ENCODE measurements at places on chromosomes 11 and 22.

- no peak for DNase-seq
Measured at GRCh38 chr11:120125024-120125423, 12.9 kb downstream of the TRIM29 start.

- DNase-seq, result no peak
Measured at GRCh38 chr22:43050995-43051394, 36.0 kb upstream of the PACSIN2 start.

DNA sequence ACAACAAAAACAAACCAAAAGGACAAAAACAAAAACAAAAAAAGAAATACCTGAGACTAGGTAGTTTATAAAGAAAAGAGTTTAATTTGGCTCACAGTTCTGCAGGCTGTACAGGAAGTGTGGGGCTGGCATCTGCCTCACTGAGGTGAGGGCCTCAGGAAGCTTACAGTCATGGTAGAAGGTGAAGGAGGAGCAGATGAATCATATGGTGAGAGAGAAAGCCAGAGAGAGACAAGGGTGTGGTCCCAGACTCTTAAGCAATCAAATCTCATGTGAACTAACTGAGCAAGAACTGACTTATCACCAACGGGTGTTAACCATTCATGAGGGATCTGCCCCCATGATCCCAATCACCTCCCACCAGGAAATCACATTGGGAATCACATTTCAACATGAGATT, 58.8 kb upstream of the ZBED5 start:
- DNase-seq, result no peak

- no peak for DNase-seq
Measured at GRCh38 chr22:30169002-30169401, 77.6 kb downstream of the LIF start.

DNA sequence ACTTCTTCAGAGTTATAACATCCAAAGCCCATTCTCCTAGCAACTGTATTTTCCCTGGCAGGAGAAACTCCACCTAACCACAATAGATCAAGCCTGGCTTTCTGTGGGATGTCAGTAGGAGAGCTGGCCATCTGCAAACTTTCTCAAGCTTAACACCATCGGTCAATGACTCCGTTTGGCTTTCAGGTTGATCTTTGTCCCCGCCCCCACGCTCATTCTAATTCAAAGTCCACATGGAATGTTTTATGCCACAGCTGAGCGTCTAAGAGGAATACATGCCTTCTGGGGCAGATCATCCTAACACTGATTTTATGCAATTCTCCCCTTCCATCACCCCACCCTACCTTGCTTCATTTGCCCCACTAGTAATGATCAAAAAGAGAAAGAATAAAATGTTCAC, 4.8 kb downstream of the GVQW3 start:
- DNase-seq, result no peak

DNA sequence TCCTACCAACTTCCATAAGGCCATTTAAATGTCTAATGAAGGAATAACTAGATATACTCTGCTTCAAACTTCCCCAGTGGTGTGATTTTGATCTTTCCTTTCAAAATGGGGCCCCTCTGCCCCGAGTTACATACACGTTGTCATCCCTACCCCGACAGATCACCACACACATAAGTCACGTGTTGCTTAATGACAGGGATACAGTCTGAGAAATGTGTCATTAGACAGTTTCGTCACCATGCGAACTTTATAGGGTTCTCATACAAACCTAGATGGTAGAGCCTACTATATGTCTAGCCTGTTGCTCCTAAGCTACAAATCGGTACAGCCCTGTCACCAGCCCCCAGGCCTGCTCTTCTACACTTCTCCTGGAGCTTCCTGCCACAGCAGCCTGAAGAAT, 49.8 kb upstream of the SCUBE2 start:
- no peak for DNase-seq

DNA sequence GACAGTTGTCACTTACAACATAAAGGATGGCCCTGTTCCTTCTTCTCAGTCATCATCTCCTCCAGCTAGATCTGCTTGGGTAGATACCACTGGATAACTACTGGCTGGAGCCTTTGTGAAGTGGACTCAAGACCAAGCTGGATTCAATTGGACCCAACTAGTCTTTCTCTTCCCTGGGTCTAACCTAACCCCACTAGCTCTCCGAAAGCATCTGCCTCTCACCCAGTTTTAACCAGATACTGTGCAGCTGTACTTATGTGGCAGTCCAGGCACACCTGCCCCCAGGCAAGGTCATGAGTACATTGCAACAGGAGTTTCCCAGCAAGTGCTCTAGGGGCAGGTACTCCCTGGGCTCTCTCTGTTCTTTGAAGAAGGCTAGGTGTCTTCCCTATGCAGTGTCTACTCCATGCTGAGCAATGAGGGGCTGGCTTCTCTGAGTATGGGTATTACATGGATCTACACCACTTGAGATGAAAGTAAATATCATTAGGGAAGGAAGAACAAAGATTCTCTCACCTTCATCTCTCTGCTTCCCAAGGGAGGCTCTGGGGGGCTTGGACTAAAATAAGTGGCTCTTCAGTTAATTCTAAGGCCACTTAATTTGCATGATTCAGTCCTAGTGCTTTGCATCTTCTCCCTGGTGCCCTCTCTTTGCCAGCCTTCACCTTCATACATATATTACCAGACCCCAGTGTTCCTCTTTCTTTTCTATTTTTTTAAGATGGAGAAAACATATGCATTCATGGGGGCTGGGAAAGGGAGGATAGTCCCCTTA, 236.1 kb downstream of the NXPE2 start:
- no peak for DNase-seq

DNA sequence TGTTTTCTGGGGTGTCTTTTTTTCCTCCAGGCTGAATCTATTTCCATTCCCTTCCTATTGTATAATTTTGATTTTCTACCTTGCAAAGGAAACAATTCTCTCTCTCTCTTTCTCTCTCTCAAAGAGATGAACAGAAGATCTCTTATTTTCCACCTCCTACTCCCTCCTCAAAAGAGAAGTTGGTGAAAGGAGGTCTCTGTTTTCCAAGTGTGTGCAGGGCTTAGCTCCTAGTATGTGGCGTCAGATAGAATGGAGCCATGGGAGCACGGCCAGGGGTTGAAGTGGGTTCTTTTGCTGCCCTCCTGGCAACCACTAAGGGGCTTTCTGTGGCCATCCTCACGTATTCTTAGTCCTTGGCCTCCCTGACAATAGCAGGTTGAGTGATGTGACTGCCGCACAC, 480 bp downstream of the TRIM34 start:
- DNase-seq, result no peak

- DNase-seq, result no peak
Measured at GRCh38 chr11:94803491-94803890, 35.3 kb downstream of the AMOTL1 start.

DNA sequence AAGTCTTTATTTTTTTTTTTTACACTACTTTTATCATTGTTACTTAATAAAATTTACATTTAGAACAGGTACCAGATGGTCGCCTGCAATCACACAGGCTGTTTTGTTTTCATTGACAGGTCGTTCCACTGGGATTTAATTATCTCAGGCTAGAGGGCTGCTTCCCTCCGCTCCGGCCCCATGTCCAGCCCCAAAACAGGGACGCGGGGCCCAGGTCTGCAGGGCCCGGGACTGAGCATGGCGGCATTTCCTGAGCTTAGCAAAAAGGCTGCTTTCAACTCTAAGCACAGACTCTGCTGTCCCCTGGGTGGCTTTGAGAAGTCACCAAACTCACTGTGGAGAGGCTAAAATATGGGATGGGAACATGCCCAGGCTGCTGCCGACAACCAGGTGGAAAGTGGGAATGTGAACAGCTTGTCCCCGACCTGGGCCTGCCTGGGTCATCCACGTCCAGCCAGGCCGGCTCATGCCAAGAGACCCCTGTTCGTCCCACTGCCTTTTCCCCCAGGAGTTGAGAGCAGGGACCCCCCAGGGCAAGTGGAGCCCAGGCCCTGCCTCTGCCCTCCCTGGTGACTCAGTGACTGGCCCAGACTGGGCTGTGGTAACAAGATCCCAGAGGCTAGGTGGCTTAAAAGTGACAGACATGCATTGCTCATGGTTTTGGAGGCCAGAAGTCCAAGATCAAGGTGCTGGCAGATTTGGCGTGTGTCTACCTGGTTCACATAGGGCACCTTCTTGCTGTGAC, 150.0 kb downstream of the SHANK2 start:
- DNase-seq, result no peak

GRCh38 chr22:49084206-49084605, 743.5 kb downstream of the BRD1 start:
- peak; percentile 38 for DNase-seq

DNA sequence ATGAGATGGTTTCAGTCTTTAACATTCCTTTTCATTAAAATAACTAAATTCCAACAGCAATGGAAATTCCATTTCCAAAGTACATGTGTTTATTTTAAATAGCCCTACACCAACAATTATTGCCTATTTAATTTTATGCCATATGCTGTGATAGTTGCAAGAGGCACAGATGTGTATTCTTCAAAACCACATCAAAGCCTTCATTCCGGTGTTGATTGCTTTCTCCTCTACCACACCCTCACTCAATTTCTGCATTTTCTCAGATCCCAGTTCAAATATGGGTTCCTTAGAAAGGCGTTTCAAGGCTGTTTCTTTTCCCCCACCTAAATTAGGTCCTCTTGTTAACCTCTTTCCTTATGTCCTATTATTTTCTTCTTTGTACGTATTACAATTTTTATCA, 6.0 kb upstream of the HSD17B12 start:
- no peak for DNase-seq

DNA sequence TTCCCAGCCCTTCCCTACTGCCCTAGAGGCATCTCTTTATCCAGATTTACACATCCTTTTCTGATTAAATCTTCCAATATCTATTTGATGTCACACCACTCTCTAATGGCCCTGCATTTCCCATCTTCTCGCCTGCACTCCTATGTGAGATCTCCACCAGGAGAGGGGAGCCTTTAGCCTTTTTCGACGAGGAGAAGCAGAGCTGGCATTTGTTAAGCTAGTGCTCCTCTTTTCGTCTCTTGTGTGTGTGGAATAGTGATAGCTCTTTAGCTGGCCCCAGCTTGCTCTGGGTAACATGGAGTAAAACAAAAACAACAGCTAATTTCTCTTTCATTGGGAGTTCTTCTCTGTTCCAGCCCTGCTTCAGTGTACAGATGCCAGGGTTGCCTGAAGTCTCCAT, 536.5 kb downstream of the NTM start:
- DNase-seq, result no peak

GRCh38 chr22:25494774-25495173, 69.7 kb upstream of the GRK3 start:
- no peak for DNase-seq

- no peak for DNase-seq
Measured at GRCh38 chr11:128182844-128183243, 404.5 kb downstream of the ETS1 start.

DNA sequence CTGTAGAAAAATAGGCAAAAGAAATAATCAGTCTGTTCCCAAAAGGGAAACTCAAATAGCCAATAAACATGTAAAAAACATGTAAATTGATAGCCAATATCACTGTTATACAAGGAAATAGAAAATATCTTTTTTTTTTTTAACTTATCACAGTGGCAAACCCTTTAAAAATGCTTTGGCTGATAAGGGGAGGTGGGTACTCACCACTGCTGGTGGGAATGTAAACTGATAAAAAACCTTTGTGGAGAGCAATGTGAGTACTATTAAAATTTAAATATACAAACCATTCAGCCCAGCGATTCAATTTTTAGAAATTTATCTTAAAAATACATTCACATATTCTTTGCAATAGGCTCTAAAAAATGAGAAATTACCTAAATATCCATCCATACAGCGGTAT, 3.6 kb downstream of the RPUSD4 start:
- no peak for DNase-seq

DNA sequence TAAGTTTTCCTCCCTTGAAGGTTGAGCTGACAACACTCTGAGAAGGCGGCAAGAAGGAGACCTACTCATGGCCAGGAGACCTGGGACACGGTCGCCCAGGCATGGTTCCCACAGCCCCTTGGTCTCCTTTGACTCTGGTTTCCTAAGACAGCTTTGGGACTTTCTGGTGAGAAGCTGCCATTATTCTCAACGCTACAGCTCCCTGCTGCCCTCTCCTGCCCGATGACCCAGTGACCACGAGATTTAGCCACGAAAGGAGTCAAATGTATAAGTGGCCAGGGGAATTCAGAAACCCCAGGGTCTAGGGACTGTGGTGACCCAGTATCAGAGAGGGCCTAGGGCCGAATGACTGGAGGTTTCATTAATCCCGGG, 699 bp upstream of the SDF2L1 start:
- DNase-seq, result peak; percentile 30

Data from NCI-H774 (cell line).